Activated T-cell treated with anti-CD3 and anti-CD28 coated beads, Interleukin-2, amount 50 U/mL, for 4 hours (primary cell): ENCODE measurements at places on chromosomes 11 and 22. TPM values are rescaled to one million over a fixed set of nuclear protein-coding genes. Genes with fewer than 3 reads are reported as not detected.

Gene ANGPTL5
- not detected for total RNA-seq

Gene CRYBB1
- not detected for total RNA-seq

Gene KDM4D
- total RNA-seq, result 1.1 TPM

Gene MMP1
- total RNA-seq, result not detected

Gene ZNRD2
- total RNA-seq, result 136 TPM

Gene CHRM1
- not detected for total RNA-seq

Gene GALR3
- not detected for total RNA-seq

Gene TMEM151A
- total RNA-seq, result not detected

Gene ADM
- not detected for total RNA-seq

Gene MAFF
- total RNA-seq, result 8.9 TPM

Gene PLEKHA7
- total RNA-seq, result 2.7 TPM

Gene GLB1L3
- total RNA-seq, result 2.2 TPM

Gene ROM1
- 5.8 TPM for total RNA-seq

Gene NXPE1
- total RNA-seq, result not detected

Gene PYGM
- 1.7 TPM for total RNA-seq

Gene SLC22A12
- not detected for total RNA-seq

Gene TRIM49B
- not detected for total RNA-seq

Gene MEN1
- 61.2 TPM for total RNA-seq

Gene CAT
- total RNA-seq, result 13.5 TPM

Gene OR8J1
- not detected for total RNA-seq

Gene CTSF
- total RNA-seq, result 0.63 TPM

Gene PATL1
- 56.2 TPM for total RNA-seq

Gene DDT
- total RNA-seq, result 74.2 TPM

Gene APLNR
- total RNA-seq, result not detected

Gene MMP3
- not detected for total RNA-seq

Gene KCTD14
- 0.38 TPM for total RNA-seq

Gene NAALADL1
- total RNA-seq, result 8.2 TPM
